ENCODE measurements at places on chromosomes 2 and 18.

DNA sequence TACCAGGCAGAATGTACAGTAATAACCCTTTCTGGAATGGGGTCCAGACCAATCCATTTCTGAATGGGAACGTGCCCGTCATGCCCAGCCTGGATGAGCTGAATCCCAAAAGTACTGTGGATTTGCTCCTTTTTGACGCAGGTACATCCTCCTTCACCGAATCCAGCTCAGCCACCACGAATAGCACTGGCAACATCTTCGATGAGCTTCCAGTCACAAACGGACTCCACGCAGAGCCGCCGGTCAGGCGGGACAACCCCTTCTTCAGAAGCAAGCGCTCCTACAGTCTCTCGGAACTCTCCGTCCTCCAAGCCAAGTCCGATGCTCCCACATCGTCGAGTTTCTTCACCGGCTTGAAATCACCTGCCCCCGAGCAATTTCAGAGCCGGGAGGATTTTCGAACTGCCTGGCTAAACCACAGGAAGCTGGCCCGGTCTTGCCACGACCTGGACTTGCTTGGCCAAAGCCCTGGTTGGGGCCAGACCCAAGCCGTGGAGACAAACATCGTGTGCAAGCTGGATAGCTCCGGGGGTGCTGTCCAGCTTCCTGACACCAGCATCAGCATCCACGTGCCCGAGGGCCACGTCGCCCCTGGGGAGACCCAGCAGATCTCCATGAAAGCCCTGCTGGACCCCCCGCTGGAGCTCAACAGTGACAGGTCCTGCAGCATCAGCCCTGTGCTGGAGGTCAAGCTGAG is 89.6 kb downstream of the SH3BP4 start:
- H3K4me1 ChIP-seq = peaks cover under 1% of the 10 kb centered on the region
- H3K36me3 ChIP-seq = peaks cover 7% of the 10 kb centered on the region
- no peak overlapping the region for H3K27ac ChIP-seq
- no peak overlapping the region for H3K4me3 ChIP-seq
- H3K27me3 ChIP-seq = no peaks in the 10 kb centered on the region

DNA sequence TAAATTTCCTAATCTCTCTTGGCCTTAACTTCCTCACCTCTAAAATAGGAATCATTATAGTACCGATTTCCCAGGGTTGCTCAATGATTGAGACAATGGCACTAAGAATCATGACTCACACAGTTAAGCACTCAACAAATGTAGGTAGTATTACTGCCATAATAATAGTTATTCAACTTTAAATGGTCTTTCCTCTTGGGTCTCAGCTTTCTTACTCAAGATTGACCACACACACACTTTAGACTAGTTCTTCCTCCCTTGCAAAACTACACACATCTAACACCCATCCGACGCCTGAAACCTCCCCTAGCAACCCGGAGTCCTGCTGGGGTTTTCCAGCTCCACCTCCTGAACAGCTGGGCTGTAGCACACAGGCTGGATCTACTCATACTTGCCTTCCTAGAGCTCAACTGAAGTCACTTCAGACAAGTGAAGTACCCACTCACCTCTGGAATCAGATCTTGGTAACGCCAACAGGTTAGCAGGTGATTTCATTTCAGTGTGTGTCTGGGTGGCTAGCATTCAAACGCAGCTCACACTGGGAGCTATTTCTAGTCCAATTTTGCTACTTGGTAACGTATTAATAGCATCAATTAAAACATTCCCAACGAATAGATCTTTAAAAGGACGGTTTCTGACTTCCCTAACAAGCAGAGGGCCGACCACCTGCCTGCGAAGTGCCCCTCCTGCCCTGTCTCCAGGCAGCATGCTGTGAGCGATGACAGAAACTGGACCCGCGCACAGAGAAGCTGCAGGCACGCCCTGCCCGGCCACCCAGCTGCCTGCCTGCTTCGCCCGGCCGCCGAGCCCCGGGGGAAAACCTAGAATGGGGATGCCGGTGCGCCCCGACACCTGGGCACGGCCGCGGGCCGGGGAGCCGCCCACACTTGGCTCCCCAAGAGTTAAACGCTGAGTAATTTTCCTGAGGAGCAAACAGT is 1.1 kb downstream of the UXS1 start:
- peak overlapping the region; percentile 89 for H3K4me3 ChIP-seq
- H3K4me1 ChIP-seq = peaks cover 57% of the 10 kb centered on the region
- peak; percentile 33 for DNase-seq

- no peak overlapping the region for H3K27ac ChIP-seq
- DNase-seq = no peak
- H3K4me1 ChIP-seq = no peaks in the 10 kb centered on the region
- H3K27me3 ChIP-seq = no peaks in the 10 kb centered on the region
- H3K36me3 ChIP-seq = no peaks in the 10 kb centered on the region
- H3K4me3 ChIP-seq = no peak overlapping the region
Measured at GRCh38 chr2:143132355-143132754, 3.1 kb downstream of the ARHGAP15 start.

DNA sequence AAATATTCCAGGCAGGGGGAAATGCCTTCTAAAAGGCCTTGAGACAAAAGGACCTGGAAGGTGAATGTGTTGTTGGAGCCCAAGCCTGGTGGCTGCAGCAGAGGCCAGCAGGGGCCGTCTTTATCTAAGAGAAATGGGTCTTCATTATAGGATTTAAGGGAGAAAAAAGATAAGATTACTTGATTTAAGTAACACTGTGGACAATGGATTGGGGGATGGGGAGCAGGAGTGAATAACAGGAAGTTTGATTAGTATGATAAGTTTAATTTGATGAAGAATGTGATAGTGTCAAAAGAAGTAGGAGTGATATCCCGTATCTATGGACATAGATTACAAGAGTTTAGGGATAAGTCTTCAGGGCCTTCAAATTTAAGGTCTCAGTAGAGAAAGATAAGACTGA is 64.2 kb downstream of the WDR75 start:
- no peak overlapping the region for H3K27ac ChIP-seq
- no peak for DNase-seq
- no peaks in the 10 kb centered on the region for H3K27me3 ChIP-seq
- H3K36me3 ChIP-seq = no peaks in the 10 kb centered on the region
- no peak overlapping the region for H3K4me3 ChIP-seq

DNA sequence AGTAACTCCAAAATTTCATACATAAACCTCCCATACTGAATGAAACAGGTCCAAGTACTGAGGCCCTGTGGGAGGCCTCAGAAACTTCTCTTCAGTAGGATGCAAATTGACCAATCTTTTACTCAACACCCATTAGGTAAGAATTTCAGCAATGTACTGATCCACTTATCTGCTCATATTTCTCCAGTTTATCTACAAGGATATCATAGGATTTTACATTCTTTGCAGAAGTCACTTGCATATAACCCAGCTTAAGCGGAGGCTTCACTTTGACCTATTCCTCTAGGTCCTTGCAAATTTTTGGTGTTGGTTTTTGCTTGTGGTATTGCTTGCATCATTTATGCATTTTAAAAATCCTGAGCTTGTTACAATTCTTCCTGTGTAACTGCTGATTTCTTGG is 28.8 kb upstream of the SLC3A1 start:
- no peak overlapping the region for H3K27ac ChIP-seq
- no peak for DNase-seq
- H3K4me3 ChIP-seq = no peak overlapping the region
- peaks cover 16% of the 10 kb centered on the region for H3K4me1 ChIP-seq

Measured in neural crest cell (in vitro differentiated cells).